ENCODE measurements at places on chromosomes 4 and X.

GRCh38 chrX:45850775-45851433, 650.2 kb upstream of the DIPK2B start:
- DNase-seq = peak; percentile 34

- DNase-seq = peak; percentile 22
These were observed 66.5 kb downstream of the SHROOM4 start for GRCh38 chrX:50747471-50747900.

- no peak for DNase-seq
These were observed 144.0 kb downstream of the FNIP2 start for GRCh38 chr4:158912806-158913205.

DNA sequence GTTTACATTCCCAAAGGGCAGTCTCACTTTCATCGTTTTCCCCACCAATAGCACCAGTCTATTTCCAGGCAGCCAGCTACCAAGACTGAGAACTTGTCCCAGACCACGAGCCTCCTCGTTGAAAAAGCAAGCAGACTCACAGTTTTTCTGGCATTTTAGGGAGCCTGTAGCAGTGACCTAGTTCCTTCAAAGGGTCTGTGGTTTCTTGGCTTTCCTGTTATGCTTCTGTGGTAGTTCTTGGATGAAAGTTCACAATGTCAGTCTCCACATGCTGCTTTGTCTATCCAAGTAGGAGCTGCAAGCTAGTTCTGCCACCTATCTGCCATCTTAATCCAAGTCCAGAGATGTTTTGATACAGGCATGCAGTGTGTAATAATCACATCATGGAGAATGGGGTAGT, 151.6 kb upstream of the ZC4H2 start:
- no peak for DNase-seq

- DNase-seq = no peak
These were observed 1049.8 kb upstream of the GRIA3 start for GRCh38 chrX:122134291-122134690.

DNA sequence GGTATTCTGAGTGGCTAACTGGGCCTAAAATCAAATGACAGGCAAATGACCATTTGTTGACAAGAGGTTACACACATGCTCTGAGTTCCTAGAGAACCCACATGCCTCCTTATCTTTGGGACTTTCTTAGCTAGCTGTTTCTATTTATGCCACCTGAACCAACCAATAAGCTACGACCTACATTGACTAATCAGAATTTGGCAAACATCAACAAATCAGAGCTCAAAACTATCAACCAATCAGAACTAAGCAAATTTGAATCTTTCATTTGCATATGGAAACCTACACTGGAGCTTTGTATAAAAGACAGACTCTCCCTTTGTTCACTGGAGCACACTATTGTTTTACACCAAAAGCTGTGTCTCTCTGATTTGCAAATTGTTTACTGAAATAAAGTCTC, 192.0 kb downstream of the CXXC4 start:
- DNase-seq = no peak

DNA sequence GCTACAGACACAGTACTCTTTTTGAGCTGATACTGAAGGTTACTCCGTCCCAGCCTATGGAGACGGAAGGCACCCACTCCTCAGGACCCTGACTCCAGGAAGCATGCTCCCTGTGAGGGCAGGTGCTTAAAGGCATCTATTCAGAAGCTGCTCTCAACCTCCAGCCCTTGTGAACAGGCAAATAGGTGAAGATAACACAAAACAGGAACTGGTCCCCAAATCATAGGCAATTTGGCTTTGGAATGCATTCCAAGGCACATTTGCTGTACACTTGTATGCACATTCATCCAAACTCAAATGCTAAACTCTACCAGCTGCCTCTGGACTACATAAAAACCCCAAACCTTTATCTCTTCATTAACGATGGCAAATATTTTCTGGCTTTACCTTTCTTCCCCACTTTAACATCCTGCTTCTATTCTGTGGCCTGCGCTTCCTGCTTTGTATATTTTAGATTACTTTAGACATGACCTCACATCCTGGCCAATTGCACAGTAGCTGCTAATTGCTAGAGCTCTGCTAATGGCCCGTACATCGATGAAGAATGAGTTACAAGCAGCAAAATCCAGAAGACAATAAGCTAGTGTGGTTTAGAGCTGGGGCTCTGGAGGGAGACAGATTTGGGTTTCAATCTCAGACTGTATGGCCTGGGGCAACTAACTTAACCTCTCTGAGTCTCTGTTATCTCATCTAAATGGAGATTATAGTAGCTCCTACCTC, 3.2 kb downstream of the SEL1L3 start:
- DNase-seq = no peak

DNA sequence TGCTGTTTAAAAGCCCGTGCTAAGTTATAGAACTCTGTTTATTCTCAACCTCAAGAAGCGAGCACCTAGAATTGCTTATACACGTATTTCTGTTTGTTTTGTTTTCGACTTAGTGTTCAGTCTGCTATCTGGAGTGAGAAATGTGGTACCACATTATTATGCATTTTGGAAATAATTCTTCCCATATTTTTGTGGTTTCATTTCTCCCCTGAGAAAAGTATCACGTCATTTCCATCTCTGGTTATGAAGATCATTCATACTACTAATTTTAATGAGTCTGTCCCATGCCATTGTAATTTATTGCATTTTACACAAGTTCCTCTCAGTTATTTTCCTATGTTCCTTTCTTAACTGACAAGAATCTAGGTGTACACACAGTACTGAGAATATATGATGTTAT, 186.0 kb downstream of the DCHS2 start:
- DNase-seq = no peak

DNA sequence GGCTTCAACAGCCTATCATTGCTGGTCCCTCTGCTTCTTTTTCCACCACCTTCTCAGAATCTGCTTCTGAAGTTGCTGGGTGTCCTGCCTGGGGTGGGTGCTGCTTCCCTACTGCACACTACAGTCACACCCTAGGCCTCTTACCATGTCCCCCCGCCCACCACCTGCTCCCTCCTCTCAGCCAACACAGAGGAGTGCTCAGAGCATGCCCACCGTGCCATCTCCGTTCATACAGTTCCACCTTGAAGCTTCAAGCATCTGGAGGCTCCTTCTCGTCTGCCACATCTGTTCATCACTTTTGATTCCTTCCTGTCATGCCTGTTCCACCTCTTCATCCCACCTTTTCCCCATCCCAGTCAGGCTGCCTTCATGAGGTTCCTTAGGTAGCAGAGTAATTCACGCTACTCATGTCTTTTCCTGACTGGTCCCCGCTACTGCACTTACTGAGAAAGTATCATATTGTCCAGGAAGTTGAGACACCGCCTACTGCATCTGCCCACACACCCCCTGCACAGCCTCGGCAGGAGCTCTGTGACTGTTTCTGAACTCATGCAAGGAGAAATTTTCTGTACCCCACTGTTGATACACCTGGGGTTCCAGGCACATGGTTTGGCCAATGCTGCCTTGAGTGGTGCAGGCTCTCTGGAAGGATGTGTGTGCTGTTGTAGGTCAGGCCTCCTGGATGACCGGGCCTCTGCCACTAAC, 39.5 kb downstream of the HADH start:
- DNase-seq = no peak

GRCh38 chrX:139967300-139967699, 2.0 kb upstream of the CXorf66 start:
- peak; percentile 13 for DNase-seq

GRCh38 chrX:65690057-65690855, 22.8 kb downstream of the MSN start:
- DNase-seq = peak; percentile 19

DNA sequence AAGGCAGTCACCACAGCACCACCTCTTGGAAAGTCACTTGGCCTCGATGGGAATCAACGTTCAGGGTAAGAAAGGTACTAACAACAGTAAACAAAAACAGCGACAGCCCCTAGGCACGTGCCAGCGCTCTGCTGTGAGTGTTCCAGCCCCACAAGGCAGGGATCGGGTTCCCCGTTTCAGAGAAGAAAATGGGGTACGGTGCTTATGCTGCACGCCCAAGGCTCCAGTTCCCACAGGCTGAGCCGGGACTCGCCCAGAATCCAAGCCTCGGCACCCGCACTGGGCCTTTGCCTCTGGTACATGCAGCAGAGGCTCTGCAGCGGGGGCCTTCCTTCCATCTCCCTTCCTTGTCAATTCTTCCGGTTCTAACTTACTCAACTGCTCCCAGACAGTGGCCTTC, 37.3 kb downstream of the WDR1 start:
- DNase-seq = no peak

DNA sequence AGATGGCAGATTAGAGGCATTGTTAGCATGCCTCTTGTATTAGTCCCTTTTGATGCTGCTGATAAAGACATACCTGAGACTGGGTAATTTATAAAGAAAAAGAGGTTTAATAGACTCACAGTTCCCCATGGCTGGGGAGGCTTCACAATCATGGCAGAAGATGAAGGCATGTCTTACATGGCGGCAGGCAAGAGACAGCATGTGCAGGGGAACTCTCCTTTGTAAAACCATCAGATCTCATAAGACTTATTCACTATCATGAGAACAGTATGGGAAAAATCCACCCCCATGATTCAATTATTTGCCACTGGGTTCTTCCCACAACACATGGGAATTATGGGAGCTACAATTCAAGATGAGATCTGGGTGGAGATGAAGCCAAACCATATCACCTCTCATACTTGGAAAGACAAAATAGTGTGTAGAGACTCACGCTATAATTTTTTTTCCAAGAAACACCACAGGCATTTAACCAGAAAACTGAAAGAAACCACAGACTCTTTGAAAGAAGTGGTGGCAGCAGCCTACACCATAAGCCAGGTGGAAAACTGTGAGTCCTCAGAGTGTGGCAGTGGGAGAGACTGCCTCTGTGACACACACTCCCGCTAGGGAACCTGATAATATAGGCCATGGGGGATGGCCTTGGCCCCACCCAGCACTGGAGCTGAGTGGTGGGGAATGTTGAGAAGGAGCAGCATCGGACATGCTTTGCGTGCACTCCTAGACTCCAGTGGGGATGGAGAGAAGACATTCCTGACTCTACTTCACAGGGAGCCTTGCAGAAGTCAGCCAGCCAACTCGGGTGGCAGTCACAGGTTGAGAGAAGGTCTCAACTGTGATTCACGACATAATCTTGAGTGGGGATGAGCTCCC, 51.5 kb downstream of the SLC2A9 start:
- DNase-seq = no peak

DNA sequence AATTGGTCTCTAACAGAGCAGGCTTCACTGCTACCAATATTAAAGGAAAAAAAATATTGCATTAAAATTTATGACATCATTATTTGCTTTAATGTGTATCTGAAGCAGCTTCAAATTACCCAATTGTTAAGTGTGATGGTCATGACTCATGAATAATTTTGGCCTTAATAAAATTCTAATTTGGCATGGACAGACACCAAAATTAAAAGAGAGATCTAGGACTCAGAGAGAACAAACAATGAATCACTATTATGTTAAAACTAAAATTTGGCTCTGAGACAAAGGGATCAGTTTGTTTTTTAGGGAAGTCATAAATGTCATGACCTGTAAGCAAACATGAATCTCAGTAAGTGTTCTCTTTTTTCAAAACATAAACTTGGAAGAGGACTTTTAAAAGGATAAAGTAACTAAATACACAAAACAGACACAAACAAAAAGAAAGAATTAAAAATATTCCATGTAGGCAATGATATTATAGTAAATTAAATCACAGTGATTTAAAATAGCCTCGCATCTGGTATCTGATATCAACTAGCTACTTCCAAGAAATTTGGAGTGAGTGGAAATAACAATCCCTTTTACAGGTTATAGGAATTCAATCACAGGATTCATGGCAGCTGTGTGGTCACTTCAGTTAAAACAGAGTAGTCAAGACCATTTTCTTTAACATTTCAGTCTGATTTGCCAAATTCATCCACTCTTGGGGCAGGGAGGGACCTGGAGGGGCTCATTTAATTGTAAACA, 11.6 kb downstream of the VEGFC start:
- no peak for DNase-seq

DNA sequence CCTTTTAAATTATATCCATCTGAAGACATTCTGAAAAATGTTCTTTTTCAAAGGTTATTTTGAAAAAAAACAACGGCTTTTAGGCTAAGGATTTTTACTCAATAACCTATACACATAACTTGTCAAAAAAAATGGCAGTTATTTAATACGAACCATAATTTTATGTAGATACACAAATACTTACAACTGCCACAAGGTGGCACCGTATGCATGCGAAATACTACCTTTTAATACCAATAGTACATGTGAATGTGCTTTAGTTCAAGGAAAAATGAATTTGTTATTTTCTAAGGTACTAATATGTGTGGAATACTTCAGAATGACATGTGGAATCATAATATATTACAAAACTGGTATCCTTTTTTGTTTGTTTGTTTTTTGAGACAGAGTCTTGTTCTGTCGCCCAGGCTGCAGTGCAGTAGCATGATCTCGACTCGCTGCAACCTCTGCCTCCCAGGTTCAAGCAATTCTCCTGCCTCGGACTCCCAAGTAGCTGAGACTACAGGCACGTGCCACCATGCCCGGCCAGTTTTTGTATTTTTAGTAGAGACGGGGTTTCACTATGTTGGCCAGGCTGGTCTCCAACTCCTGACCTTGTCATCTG, 4.6 kb upstream of the MAD2L1 start:
- DNase-seq = peak; percentile 65

DNA sequence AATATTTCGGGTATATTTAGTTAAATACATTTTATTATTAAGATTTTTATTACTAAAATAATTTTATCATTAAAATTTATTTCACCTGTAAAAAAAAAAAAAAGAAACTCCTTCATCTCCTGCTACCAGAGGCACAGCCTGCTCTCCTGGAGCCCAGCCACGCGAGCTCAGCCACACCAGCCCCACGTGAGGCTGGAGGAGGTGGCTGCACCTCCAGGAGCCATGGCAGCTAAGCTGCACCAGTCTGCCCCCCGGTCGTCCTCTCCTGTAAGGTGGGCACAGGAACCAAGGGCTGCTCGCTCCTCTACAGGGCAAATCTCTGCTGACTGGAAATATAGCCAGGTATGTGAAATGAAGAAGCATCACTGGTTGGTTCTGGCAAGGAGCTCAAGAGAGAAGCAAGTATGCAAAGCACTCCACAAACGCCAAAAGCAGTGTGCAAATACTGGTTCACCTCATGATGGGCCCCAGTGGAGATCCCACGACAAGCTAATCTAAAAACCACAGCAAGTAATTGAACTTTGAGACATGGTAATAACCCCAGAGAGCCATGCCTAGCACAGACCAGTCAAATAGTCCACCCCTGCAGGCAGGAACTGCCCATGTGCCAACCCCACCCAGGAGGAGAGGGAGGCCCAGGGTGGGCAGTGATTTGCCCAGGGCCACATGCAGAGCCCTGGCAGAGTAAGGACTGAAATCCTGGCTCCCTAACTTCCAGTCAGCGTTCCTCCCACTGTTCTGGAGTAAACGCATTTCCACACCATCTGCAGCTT, 90.1 kb downstream of the WFS1 start:
- no peak for DNase-seq

DNA sequence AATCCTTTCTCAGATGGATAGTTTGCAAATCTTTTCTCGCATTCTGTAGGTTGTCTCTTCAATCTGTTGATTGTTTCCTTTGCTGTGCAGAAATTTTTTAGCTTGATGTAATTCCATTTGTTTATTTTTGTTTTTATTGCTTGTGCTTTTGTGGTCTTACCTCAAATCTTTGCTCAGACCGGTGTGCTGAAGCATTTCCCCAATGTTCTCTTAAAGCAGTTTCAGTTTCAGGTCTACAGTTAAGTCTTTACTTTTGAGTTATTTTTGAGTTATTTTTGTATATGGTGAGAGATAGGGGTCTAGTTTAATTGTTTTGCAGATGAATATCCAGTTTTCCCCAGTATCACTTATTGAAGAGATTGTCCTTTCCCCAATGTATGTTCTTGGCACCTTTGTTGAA, 18.2 kb upstream of the SLC25A14 start:
- DNase-seq = no peak

GRCh38 chrX:151695583-151696340, 504 bp downstream of the PRRG3 start:
- DNase-seq = no peak

Measured in ACHN (cell line).